ENCODE measurements at places on chromosomes 5 and 9. TPM values are rescaled to one million over a fixed set of nuclear protein-coding genes. Genes with fewer than 3 reads are reported as not detected.

- no peak for DNase-seq
Observed at GRCh38 chr9:98750364-98751060, 41.8 kb upstream of the GABBR2 start.

DNA sequence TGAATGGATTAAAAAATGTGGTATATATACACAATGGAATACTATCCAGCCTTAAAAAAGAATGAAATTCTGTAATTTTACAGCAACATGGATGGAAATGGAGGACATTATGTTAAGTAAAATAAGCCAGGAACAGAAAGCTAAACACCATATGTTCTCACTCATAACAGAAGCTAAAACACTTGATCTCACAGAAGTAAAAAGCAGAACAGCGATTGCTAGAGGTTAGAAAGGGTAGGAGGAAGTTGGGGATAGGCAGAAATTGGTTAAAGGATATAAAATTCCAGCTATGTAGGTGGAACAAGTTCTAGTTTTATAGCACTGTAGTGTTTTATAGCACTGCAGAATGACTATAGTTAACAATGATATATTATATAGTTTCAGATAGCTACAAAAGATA lies 15.8 kb downstream of the MARCHF3 start:
- DNase-seq: no peak

DNA sequence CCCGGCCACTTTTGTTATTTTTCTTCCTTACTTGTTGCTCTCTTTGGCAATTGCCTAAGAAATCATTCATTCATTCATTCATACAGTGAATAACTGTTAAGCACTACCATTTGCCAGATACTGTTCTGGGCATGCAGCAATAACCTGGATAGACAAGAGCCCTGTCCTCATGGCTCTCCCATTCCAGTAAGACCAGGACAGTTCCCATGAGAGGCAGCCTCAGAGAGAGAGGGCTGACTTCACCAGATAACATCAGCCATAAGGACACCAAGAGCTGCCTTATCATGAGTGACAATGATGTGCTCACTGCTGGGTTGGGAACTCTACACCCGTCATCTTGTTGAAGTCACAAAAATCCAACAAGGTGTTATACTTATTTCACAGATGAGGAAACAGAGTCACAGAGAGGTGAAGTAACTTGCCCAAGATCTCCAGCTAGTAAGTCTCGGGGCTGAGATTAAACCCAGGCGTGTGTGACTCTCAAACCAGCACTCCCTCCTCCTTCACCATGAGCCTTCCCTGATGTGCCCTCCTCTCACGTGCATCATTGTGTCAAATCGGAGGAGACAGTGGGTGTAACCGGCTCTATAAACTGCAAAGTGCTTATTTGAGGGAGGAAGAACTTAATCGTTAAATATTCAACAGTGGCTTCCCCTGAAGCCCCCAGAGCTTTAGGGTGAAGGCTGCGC lies 61.1 kb upstream of the TBC1D2 start:
- DNase-seq: no peak

DNA sequence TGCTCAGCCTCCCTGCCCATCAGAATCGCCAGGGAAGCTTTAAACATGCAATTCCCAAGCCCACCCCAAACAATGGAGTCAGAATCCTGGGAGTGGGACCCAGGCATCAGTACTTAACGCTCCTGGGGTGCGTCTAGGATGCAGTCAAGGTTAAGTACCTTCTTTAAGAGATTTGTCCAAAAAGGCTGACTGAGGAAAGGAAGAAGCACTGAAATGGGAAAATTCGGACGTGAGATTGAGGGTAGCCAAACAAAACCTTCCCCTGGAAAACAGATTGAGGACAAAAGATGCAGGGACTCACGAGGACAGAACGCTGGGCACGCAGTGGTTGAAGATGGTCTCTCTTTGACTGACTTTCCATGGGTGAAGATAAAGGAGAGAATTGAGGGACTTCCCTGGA lies 143.5 kb downstream of the MTX3 start:
- no peak for DNase-seq

Gene CTXN3
- not detected for total RNA-seq

- no peak for DNase-seq
Observed at GRCh38 chr5:133251296-133252132, 199.7 kb downstream of the HSPA4 start.

Gene ACTL7B
- not detected for total RNA-seq

DNA sequence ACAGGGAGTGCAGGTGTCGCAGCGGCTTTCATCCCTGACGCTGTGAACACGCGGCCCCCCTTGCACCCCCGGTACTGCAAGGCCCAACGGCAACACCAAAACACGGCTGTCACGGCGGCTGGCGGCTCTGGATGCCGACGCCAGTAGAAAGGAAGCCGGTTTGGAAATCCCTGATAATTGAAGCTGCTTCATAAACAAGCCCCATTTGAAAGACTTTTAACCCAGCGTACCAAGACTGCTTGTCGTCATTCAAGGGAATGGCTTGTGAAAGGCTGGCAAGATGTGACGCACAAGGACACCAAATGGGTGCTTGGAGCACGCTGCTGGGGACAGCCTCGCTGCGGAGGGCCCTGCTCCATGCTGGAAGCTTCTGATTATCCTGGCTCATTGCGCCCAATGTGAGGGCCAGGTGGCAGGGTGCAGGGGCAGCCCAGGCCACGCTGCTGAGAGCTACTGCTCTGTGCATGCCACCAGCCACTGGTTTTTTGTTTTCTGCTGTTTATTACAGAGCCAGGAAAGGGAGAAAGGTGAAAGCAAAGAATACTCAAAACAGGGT lies 63.1 kb downstream of the GTF3C4 start:
- no peak for DNase-seq

DNA sequence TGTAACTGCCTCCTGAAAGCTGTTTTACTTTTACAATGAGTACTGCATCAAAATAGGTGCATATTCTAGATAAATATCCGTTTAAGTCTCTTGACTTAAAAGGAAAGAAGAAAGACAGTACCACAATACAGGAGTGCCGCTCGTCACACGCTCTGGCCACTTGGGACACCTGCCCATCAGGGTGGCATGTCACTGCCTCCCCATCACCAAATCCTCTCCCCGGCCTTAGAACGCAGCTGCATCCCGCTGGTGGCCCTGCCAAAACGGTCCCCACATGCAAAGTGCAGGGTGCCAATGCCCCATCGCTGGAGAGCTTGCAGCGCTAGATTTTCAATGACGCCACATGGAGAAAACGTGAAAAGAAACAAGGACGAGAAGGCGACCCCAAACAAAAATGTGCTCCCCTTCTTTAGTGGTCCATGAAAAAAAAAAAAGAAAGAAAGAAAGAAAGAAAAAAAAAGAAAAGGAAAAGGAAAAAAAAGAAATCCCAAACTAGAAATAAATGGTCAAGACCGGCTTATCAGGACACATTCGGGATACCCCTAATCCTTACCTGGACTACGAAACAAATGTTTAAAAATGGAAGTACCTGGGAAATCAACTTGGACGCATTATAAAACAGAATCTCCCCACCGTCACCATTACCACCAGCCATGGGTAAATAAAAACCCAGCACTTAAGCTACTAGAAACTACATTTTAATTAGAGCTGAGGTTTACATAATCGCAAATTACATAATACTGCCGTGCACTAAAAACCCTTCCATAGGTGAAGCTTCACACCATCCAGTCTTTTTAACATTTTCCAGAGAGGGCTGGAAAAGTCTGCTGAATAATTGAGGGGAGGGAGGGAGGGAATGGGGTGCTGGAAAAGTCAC lies 1.0 kb downstream of the ANKH start:
- peak; percentile 53 for DNase-seq

DNA sequence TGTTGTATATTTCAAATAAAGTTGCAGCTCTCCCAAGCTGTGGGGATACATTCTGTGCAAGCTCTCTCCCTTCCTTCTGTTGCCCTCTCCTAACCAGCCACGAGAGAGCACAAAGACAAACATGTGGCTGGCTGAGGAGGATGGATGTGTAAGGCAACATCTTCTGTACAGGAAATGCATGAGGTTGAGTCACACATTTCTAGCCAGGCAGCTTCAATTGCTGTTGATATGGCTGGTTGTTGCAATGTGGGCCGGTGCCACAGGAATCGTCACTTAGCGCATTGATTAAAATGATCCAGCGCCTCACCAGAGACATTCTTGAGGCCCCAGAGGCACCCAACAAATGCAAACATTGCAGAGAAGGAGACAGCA lies 207.1 kb downstream of the ICE1 start:
- no peak for DNase-seq

DNA sequence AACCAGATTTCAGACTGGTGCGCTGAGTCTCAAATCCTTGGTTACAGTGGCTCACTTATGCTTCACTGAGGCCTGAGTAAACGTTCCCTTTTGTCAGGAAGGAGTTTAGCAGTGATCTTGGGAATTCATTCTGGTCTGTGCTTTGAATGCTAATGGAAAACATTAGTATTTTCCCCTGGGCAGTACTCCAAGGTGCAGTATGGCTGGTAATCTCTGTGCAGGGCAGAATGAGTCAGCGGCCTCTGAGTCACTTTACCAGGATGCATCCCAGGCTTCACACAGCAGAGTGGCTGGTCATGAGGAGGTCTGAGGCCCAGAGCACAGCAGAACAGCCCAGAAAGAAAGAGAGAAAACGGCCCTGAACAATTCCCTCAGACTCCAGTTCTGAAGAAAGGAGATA lies 54.0 kb downstream of the PCA3 start:
- no peak for DNase-seq

Gene SLC1A1
- total RNA-seq: 2.5 TPM

DNA sequence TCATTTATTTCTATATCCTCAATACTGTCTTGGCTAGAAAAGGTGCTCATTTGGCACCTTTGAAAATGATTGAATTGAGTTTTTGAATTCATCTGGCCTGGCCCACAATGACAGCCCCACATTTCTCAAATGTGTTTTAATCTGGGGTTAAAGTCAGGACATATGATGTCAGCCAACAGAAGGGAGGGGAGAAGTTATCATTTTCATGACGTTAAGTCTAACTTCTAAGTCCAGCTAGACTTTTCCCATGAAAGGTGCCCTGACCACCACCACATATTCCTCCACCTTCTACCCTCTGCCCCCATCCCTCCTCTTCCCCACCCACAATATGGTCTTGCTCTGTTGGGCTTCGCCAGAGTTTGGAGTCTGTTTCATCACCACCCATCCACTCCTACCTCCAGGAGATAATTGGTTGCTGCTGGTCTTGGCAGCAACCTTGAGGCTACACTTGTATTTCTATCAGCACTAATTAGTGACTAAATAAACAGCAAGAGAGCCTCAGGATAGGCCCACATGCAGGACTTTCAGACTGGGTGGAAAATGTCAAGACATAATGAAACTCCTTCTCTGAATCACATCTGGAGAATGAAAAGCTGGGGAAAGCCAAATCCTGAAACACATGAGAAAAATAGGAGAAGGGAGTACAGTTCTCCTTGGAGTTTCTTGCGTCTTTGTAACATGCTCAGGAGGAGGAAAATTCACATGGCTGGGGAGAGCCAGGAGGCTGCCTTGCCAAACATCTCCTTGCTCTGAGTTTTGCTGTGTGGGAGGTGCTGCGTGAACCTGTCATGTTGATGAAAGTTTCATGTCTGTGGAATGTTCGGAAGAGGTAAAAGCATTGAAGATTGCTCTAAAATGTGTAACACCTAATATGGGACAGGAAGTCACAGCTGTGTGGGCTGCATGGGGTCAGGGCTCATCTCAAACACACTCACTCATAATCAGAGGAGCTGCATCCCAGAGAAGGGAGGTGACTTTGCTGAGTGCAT lies 544.7 kb upstream of the KLF4 start:
- DNase-seq: no peak

DNA sequence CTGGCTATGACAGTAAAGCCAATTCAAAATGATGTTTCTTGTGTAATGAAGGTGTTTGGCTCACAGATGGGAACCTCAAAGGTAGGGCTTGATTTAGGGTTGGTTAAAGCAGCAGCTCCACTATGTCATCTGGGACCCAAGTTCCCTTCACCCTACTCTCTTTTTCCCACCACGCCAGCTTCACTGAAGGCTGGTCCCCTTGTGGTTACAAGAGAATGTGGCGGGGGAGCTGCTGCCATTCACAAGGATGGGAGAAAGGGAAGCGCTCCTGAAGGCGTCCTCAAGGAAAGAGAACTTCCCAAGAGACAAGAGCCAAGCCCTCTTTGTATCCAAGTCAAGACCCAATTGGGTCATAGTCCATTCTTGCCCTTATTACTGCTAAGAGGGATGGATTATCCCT lies 72.7 kb downstream of the NTRK2 start:
- DNase-seq: no peak

DNA sequence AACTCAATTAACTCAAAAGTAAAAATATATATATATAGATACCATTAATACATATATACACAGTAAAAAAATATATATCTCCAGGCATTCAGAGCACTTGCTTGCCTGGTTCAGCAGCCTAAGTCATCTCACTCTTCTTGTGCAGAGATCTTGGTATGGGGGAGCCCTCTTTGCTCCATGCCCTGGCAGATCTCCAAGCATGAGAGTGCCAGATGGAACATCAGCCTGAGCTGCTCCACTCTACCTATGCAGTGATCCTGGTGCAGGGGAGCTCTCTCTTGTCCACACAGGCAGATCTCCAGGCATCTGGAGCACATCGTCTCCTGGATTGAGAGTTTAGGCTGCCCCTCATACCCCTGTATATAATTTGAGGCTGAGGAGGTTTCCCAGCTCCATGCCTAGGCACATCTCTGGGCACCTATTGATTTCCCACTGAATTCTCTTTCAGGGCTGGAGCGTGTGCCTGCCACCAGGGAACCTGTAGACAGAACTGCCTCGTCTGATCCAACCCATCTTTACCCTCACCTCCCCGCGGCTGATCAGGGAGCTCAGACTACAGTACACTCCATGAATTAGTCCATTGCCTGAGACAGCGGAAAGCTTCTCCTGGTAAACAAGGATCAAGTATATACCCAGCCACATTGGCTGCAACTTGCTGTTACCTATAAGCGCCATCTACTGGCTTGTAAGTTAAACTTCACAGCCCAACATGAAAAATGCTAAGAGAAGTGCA lies 342.4 kb upstream of the GRIA1 start:
- DNase-seq: no peak

Gene SLC34A1
- not detected for total RNA-seq

Gene SCGB3A2
- total RNA-seq: not detected

DNA sequence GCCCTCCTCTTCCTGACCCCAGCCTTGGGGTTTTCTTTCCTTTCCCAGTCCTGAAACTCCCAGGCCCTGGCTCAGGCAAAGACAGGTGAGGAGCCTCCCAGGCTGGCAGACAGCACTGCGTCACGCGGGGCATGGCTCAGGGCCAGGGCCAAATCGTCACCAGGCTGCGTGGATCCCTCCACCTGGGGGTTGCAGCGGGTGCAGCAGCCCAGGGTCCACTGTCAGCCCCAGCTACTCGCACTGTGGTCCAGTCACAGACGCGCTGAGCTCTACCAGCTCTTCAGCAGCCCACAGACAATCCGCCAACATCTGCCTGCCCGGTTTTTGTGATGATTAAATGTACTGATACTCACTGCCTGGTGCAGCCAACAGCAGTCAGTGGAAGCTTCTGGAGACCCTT lies 12.1 kb downstream of the FAM78A start:
- no peak for DNase-seq

Gene RBM18
- 37.3 TPM for total RNA-seq

- no peak for DNase-seq
Observed at GRCh38 chr5:154176181-154176580, 14.4 kb upstream of the GALNT10 start.

Data from Right ventricle myocardium superior (tissue), 1 donor.